ENCODE measurements at places on chromosomes 4 and X.

DNA sequence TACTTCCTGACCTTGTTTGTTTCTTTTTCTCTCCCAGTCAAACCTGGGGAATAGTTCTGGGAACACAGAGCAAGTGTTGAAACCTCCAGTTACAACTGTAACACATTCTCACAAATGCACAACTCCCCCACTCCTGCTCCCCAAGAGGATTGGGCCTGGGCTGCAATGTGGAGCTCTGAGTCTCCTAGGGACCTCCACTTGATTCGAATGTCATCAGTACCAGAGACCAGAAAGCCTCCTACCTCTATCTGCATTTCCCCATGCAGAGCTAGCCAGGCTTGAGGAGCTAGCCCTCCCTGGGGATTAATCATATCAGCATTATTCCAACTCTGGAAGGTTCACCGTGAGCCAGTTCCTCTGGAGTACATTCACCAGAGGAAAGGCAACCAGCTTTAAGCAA is 41.7 kb upstream of the CITED1 start:
- DNase-seq, result no peak

DNA sequence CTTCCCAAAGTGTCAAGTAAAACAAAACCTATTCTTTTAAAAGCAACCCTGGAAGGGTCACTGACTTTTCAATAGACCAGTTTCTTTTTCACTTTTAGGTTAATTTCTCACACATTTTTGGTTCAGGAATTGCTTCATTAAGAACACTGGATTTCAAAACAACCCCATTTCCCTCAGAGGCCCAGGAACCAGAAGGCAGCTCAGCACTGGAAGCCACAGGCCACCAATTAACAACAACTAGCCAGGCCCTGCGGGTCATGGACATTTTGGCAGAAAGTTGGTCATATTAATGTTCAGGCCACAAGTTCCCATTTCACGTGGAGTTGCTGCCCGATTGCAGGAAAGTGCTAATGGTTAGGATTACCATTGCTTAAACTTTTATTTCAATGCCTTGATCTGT is 39.8 kb downstream of the HAND2 start:
- no peak for DNase-seq

DNA sequence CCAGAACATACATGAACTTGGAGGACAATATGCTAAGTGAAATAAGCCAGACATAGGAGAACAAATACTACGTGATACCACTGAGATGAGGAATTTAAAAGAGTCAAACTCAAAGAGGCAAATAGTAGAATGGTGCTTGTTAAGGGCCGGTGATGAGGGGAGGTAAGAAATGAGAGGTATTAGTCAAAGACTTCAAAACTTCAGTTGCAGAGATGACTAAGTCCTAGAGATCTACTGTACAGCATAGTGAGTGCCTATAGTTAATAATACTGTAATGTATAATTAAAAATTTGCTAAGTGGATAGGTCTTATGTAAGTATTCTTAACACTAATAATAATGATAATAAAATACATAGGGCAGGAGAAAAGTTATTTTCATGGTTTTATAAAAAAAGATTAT is 126.9 kb upstream of the VEGFC start:
- no peak for DNase-seq

DNA sequence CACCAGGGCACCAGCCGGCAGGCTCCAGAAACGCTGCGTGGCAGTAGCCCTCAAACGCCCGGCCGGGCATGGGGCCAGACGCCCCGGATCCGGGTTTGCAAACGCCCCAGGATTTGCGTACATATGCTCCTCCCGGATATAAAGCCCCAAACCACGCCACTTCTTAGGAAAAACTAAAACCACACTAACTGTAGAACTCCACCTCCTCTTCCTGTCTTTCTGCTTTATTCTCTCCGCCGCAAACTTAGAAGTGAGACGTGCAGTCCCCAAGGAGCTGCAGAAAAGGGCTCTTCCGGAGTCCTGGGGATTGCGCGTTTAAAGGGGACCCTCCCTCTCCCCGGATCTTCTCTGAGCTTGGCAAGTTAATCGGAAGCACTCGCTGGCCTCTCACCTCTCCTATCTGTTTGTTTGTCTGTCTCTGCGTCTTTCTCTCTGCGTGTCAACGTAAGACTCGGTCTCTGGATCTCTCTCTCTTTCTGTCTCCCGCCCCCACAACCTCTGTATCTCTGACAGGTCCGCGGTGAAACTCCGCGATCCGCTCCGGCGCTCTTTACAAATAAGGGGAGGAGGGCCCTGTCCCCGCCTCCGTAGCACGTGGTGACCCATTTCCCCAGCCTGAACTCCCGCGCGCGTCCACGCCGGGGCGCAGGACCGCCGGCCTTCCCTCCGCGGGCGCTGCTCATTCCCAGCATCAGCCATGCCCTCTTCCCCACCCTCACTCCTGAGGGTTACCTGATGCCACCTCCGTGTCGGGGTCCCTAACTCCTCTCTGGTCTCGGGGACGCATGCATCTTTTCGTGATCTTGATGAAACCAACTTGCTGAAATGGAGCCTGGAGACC is at the start of gene SLC39A8:
SLC39A8 (minus strand) TSS at position 529 of the 841 bp plus-strand sequence. CDS start 820 bp downstream, outside the sequence.
- peak; percentile 86 for DNase-seq

DNA sequence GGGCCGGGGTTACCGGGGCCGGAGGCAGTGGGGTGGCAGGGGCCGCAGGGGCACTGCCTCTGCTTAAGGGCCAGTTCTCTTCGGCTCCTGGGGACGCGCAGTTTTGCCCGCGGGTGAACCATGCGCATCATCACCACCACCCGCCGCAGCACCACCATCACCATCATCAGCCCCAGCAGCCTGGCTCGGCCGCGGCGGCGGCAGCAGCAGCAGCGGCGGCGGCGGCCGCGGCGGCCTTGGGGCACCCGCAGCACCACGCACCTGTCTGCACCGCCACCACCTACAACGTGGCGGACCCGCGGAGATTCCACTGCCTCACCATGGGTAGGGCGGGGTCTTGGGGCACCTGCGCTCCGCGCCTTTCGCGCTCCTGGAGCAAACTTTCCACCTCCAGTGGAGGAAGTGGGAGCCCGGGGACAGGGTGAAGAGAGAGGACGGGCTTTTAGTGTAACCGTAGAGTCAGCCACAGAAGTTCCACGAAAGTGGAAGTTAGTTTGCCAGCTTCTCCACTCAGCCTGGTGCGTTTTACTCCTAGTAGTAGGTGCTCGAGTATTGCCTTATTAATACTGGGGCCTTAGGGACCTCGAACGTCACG is 729 bp downstream of the GSX2 start:
- no peak for DNase-seq

DNA sequence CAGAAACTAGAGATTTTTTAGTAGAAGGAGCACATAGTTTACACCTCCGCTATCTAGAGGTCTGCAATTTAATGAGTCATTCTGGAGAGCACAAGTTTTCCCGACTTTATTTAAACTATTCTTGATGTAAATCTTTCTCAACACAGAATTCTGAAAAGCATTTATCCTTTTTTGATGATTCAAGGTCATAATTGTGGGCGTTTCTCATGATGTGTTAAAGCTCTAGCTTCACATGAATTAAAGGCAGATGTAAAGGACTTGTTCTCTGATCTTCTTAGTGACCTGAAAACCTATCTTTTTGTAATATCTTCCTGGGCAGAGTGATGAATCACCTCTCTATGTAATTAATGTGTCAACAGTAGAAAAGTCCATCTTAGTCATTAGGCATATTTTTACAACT is 128.8 kb downstream of the COMMD8 start:
- no peak for DNase-seq

DNA sequence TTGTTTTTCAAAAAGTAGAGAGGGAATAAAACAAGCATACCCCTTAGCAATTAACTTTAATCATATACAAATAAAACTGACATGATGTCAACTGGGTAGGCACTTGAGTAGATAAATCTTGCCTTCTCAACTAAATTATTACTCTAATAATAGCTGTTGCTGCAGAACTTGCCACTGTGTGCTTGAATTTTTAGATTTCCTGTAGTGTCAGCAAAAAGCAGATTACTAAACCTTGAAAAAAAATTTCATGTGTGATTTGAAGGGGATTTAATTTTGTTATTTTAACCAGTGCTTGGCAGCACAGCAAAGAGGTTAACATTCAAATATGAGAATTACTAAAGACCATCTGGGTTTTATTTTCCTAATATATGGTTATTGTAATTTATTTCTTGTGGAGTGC is 438.3 kb upstream of the SPANXN1 start:
- DNase-seq, result no peak

GRCh38 chrX:152157042-152157441 is 18.7 kb upstream of the MAGEA10 start:
- DNase-seq, result no peak

DNA sequence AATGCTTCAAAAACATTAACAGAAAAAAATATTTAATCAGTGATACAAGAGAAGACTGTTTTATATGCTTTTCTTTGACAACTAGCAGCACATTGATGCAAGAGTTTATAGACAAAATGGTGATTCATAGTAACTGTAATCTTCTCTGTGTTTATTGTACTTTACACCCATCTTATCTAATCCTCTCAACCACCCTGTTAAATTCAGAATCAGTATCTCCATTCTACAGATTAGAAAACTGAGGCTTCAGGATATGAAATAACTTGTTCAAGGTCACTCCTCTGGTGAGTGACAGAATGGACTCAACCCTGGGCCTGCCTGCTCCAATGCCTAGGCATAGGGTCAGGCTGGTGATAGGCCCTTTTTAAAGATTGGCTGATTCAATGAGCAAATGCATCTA is 26.1 kb upstream of the TMEM184C start:
- DNase-seq, result no peak

DNA sequence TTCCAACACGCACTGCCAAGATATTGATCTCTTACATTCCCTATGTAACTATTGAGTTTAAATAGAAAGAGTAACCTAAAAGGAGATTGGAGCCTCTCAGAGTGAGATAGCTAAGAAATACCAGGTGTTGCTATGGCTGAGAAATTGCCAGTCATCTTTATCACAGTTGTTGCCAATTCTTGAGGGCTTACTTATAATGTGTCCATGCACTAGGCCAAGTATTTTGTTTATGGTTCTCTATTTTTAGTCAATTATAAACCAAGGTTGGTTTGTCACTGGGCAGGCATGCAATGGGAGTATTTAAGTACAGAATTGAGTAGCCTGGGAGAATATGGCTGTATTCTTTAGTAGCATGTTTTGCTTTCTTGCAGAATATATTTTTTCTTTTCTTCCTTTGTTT is 201.6 kb downstream of the TEX13A start:
- no peak for DNase-seq

- no peak for DNase-seq
These were observed 130.5 kb upstream of the C1QTNF7 start for GRCh38 chr4:15297344-15297743.

- DNase-seq, result peak; percentile 84
These were observed 50.8 kb downstream of the PRPS1 start for GRCh38 chrX:107678957-107679740.

- DNase-seq, result no peak
These were observed 27.4 kb downstream of the KLF3 start for GRCh38 chr4:38691251-38692008.

- DNase-seq, result no peak
These were observed 100.6 kb downstream of the MID1 start for GRCh38 chrX:10519761-10520160.

GRCh38 chr4:154511548-154511947 is 19.9 kb upstream of the DCHS2 start:
- DNase-seq, result no peak

GRCh38 chr4:8015512-8015911 is 75.9 kb upstream of the AFAP1 start:
- no peak for DNase-seq

DNA sequence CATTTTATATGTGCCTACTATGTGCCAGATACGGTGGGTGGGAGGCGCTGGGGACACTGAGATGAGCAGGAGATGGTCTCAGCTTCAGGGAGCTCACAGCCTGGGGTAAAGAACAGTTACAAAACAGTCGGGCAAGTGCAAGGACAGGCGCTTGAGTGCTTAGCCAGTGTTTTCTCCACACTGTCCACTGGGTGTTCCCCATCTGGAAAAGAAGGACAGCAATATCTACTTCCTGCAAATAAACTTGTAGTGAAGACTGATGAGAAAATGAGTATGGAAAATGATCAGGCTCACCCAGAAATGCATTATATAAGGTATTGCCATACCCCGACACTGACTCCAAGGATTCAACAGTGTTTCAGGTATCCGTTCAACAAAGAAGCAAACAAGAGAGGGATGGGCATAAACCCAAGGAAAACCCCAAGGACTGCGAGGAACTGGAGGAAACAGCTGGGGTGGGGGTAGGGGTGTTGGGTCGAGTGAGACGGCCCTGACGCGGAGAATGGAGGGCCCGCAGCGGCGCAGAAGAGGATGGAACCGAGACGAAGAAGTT is 835 bp downstream of the TMEM185A start:
- no peak for DNase-seq

DNA sequence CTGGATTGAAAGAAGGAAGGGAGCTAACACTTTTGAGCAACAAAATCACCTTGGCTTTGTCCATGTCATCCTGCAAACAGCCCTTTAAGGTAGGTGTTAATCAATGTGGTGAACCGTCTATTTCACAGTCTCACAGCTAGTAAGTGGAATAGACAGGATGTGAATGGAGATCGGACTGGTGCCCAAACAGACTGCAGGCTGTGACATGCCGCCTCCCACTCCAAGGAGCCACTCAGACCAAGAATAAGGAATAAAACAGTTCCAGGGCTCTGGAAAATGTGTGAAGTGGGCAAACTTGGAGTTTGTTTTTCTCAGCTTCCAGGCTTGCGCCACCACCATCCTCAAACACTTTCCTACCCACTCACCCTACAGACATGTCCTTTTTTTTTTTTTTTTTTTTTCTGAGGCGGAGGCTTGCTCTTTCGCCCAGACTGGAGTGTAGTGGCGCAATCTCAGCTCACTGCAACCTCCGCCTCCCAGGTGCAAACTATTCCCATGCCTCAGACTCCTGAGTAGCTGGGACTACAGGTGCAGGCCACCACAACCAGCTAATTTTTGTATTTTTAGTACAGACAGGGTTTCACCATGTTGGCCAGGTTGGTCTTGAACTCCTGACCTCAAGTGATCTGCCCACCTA is 57.7 kb upstream of the SEC24B start:
- no peak for DNase-seq

DNA sequence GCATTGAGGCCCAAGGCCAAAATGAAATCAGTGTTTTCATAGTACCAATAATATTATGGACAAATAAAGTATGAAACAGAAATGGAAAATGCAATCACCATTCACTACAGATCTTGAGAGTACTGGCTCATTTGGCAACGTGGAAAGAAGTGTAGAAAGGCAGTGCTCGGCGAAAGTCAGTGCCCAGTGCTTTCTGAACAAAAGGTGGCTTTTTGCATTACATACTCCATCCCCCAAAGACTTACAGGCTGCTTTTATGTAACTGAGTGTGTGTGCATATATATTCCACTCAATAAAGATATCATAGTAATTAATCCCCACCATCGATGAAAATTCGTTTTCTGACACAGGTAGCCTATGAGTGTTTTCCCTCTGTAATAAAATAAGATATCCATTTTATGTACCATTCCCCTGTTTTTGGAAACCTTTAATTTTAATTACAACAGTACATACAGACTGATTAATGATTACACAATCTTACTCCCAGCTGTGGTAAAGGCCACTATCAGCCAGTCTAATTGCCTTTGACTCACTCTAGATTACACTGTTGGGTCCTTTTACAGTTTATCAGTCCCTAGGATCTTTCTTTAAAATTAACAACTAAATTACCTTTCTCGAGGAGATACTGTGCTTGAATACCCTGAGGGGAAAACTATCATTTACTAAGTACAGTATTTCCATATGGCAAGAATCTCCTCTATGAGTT is 65.9 kb downstream of the MAD2L1 start:
- no peak for DNase-seq
